ENCODE measurements at places on chromosomes 12 and 14.

DNA sequence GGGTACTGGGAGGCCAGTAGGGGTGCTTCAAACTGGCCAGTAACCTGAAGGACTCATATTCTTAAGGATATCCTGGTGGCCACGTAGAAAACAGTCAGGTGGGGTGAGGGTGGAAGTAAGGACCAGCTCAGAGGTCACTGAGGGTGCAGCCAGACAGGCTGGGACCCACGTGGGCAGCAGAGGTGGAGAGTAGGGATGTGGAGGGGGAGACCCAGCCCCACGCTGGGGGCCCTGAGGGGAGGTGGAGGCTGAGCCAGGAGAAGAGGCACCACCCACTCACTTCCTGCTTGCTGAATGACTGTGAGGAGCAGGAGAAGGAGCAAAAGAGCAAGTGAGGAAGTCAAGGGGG, 12.6 kb upstream of the SERPINA3 start:
- DNase-seq, result no peak

GRCh38 chr12:118866346-118866745, 115.0 kb upstream of the SRRM4 start:
- no peak for DNase-seq

DNA sequence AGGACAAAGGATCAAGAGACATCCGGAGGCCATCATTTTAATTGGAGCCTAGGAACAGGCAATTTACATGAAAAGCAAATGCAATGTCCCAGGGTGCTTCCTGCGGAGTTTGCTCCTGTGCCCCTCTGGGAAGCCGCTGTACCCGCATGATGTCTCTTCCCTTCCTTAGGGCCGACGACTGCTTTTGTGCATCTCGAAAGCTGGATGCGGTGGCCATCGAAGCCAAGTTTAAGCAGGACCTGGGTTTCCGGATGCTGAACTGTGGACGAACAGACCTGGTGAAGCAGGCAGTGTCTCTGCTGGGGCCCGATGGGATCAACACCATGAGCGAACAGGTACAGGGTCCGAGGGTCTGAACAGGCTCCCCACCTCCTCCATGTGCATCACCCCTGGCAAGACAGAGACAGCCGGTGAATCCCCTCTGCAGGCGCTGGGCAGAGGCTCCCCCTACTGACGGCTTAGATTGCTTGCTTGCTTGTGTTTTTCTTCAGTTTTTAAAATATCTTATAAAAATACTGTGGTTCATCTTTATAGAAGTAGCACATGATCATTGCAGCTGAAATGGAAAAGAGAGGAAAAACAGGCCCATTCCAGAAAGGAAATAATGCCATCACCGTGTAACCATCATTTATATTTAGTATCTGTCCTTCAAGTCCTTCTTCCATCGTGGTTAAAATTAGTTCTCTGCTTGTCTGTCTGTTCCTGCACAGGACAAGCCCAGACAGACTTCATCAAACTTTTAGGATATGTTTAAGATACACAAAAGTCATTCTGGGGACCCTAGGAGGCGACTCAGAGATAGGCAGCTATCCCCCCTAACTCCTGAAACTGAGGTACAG, 75.4 kb upstream of the PWP1 start:
- DNase-seq, result no peak

GRCh38 chr14:97944380-97944779, 1147.2 kb downstream of the VRK1 start:
- DNase-seq, result no peak

DNA sequence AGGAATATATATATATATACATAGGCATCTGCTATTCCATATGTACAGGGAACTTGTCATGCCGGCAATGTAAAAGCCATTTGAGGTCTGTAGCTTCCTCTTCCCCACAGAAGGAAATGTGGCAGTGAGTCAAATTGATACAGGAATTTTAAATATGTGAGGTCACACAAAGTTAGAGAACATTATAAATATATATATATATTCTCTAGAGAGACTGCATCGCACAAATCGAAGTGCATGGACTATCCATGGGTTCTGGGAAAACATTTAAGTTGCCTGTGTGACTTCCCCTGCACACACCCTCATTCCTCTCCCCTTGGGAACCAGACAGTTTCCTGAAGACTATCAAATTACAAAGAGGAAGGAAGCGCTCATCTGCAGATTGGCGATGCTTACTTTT, 100.9 kb upstream of the CCDC91 start:
- no peak for DNase-seq

GRCh38 chr12:62103748-62104147, 156.5 kb upstream of the USP15 start:
- DNase-seq, result no peak

- peak; percentile 67 for DNase-seq
Measured at GRCh38 chr12:123269395-123269892, 2.2 kb downstream of the CDK2AP1 start.

DNA sequence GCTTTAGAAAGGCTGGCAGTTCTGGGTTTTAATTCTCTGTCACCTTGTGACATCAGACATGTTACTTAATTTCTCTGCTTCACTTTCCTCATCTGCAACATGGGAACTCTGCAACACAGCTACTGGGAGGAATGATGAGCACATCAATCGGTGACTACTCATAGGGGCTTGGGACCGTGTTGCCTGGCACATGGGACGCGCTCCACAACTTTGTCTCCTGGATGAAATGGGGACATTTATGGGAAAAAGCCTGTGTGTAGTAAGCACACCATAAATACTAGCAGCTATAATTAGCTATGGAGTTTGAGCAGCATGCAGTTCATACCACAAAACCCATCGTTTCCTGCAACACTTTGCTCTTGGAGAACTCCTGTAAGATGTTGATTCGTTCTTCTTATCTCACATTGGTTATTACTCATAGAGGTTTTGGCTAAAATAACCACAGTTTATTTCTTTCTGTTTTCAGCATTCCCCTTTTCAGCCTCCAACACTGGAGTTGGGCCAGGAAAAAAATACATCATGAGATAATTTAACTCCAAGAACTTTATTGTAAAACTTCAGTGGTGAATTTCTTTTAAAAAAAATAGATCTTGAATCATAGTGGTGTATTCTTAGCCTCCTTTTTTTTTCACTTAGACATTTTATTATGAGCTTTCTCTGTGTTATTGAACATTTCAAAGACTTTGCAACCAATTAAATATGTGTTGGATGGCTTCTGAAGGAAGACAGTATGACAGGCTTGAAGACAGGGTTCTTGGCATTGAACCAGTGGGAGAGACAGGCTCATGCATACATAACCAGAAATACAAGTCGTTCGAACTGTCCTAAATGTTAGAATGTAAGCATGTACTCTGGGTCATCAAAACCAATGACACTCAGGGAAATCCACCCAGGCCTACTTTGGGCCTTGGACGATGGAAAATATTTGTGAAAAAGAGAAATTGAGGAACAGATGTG, 72.7 kb downstream of the RIN3 start:
- no peak for DNase-seq

- DNase-seq, result no peak
Measured at GRCh38 chr14:24607081-24607480, 2.4 kb downstream of the GZMH start.

GRCh38 chr12:12714276-12715021, 2.7 kb upstream of the CDKN1B start:
- no peak for DNase-seq

- no peak for DNase-seq
Measured at GRCh38 chr12:124920353-124920935, 6.0 kb upstream of the UBC start.

- no peak for DNase-seq
Measured at GRCh38 chr14:83294941-83295340, 1761.3 kb upstream of the SEL1L start.

DNA sequence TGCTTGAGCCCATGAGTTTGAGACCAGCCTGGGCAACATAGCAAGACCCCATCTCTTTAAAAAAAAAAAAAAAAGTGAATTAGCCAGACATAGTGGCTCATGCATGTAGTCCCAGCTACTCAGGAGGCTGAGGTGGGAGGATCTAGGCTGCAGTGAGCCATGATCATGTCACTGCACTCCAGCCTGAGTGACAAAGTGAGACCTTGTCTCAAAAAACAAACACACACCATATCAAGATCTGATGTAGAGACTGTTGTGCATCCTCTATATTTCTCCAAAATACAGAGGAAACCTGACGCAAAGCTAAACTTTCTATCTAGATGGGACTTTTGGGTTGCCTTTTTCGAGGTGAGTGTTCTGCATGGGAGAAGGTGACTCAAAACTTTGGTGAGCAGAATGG, 77.4 kb upstream of the SLC8A3 start:
- DNase-seq, result no peak

DNA sequence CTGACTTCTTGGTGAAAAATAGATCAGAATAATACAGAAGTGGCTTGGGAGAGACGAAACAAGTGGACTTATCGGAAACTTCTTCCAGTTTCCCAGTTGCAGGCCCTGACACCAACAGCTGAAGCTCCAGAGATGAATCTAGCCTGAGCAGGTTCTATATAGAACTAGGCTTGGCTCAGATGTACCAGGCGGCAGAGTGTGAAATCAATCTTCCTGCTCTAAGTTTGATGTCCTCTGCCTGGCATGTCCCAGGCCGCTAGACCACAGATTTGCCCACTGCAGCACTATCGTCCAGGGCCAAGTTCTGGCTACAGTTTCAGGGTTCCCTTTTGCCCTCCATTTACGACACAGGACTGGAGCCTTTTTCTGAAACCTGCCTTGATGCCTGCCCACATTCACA, 91.3 kb upstream of the PLEKHA5 start:
- no peak for DNase-seq

- DNase-seq, result no peak
Measured at GRCh38 chr12:89752341-89752740, 43.7 kb upstream of the ATP2B1 start.

DNA sequence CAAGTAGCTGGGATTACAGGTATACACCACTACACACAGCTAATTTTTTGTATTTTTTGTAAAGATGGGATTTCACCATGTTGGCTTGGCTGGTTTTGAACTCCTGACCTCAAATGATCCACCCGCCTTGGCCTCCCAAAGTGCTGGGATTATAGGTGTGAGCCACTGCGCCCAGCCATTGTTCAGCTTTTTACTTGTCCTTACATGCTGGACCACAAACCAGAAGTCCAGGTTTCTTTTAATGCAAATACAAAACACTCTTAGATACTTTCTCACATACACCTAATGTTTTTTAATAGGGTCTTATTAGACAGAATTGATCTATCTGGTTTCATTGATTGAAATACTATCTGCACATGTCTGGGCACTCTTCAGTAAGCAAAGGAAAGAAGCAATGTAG, 40.5 kb downstream of the BTG1 start:
- DNase-seq, result no peak

- no peak for DNase-seq
Measured at GRCh38 chr12:87778065-87778464, 251.1 kb downstream of the C12orf50 start.

DNA sequence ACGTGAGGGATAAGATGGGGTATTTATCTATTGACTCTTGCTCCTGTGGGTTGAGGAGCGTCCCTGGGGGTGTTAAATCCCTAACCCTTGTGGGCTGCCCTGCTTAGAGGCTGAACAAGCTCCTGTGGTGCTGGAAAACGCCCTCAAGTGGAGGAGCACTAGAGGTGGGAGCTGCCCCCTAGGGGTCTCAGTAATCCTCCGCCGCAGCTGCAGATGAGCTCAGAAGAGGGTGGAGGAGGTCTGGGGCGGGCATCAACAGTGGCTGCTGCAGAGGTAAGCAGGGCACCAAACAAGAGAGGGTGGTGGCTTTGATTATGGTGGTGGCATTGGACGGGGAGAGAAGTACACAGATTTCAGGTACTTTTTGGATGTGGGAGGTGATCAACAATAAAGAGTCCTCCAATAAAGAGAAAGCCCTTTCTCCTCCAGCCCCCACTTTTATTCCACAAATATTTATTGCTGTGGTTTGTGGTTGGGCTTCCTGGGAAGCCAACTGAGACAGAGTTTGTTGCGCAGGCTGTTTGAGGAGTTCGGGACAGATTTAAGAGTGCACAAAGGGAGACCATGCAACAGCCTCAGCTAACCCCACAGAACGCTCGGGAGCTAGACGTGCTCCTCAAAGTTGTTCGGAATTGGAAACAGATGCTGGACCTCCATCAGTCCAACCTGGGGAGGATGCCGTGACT, 179.9 kb downstream of the ADCK1 start:
- no peak for DNase-seq

GRCh38 chr12:120000556-120000955, 11.5 kb downstream of the BICDL1 start:
- DNase-seq, result no peak

GRCh38 chr12:132451172-132451835, 38.6 kb upstream of the FBRSL1 start:
- no peak for DNase-seq

- DNase-seq, result no peak
Measured at GRCh38 chr12:83136411-83136810, 449.7 kb downstream of the TMTC2 start.

DNA sequence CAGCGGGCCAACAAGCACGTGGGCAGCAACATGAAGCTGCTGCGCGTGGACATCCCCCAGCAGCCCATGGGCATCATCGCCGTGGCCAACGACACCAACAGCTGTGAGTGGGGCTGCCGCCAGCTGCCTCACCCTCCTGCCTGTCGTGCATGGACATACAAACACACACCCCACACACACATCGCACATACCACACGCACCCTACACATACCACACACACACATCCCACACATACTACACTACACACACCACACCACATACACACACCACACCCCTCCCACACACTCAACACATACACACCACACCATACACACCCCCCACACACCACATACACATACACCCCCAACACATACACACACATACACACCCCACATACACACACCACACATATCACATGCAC, 25.2 kb upstream of the NXPH4 start:
- DNase-seq, result no peak

DNA sequence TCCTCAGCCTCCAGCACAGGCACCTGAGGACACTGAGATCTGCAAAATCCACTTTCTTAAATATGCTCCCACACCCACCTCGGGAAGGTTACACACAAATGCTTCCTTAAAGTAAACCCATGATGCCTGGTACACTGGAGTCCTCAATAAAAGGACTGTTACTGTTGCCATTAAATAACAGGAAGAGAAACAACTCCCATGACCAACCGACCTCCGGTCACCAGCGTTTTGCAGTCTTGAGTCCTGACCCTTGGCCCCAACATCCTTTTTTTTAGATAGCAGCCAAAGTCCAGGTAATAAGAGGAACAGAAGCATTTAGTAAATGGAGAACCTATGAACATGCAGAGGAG, 42.4 kb downstream of the ITPK1 start:
- no peak for DNase-seq

- no peak for DNase-seq
Measured at GRCh38 chr12:131445184-131445774, 265.6 kb upstream of the SFSWAP start.

DNA sequence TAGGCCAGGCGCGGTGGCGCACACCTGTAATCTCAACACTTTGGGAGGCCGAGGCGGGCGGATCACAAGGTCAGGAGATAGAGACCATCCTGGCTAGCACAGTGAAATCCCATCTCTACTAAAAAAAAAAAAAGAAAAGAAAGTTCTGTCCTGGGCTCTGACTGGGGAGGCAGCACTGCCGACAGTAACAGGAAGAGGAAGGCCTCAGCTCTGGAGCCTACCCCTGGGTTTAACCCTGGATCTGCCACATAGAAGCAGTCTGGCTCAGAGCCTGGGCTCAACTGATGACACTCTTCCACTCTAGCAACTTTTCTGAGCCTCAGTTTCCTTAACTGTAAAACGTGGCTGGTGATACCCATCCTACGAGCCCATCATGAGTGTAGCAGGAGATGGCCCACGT, 60.5 kb downstream of the ACTN1 start:
- no peak for DNase-seq

Data from psoas muscle (tissue), 8 donors.